Hematopoietic multipotent progenitor cell treated with erythropoietin and hydrocortisone succinate and interleukin-3 and kit ligand, for 6 days (in vitro differentiated cells): ENCODE measurements at places on chromosomes 5 and 9.

- no peak for DNase-seq
These were observed 320.9 kb downstream of the NTRK2 start for GRCh38 chr9:84990416-84990815.

- no peak for DNase-seq
These were observed 24.7 kb upstream of the STX17 start for GRCh38 chr9:99881769-99882168.

DNA sequence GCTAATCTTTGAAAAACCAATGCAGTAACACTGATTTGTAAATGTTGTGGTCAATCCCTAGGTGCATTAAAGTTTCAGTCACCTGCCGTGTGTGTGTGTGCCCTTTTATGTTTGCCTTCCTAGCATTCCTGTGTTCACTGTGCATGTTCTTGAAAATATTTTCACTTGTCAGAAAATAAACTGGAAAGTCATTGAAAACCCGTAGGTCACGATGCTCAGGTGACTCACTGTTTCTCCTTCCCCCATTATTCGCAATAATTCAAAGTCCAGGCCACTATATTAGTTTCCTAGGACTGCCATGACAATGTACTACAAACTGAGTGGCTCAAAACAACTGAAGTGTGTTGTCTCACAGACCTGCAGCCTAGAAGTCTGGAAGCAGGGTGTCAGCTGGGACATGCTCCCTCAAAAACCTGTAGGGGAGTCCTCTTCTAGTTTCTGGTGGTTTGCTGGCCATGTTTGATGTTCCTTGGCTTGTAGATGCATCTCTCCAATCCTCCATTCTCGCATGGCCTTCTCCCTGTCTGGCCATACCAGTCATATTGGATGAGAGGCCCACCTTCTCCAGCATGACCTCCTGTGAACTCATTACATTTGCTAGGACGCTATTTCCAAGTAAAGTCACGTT is 29.3 kb downstream of the MARVELD2 start:
- no peak for DNase-seq

DNA sequence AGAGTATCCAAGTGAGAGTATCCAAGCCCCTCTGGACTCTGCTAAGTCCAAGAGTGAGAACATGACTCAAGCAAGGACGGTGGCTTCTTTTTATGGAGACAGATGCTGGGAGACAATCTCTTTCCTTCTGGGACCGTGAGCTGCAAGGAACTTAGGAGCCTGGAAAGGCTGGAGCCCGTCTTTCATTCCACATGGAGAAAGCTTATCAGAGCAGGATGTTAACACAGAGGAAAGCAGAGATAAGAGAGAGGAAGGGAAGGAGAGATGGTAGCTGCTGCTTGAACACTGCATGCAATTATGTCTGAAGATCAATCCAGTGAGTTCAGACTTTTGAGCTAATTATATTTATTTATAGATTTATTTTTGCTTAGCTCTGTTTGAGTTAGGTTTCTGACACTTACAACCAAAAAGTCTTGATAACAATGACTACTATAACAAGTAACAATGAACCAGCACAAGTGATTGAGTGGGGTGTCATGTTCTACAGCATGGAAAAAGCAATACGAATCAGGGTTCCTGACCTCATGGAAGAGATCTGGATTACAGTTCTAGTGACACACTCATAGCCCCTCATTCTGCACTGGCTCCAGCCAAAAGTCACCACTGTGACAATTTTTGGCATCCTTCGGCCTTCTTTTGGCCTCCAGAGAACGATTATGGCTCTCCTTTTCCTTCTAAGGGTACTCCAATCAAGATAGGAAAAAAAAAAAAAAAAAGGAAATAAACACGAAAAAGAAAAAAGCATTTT is 71.5 kb downstream of the PRLR start:
- no peak for DNase-seq

GRCh38 chr9:108286638-108287206 is 569.1 kb downstream of the ACTL7B start:
- DNase-seq = no peak

GRCh38 chr9:98896632-98897031 is 47.1 kb upstream of the COL15A1 start:
- peak; percentile 8 for DNase-seq

- no peak for DNase-seq
These were observed 1275.4 kb upstream of the C9orf72 start for GRCh38 chr9:28848671-28849070.

DNA sequence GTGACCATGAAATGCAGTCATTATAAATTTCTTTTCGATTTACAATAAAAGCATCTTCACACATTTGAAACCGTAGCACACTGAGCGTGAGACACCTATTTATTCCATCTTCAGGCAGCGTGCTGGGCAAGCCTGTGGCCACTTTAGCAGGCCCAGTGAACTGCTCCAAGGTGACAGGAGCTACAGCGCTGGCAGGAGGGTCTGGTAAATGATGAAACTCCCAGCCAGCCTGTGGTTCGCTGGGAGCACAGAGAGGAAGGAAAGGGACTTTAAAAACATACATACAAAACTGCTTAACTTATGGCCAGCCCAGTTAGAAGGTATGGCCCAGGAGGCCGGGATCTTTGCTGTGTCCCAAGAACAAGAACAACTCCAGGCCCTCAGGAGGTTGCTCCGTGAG is 5.1 kb downstream of the RAPGEF1 start:
- DNase-seq = no peak
